Suprapubic skin (tissue), 4 donors: ENCODE measurements at places on chromosomes 16 and 17. TPM values are rescaled to one million over a fixed set of nuclear protein-coding genes. Genes with fewer than 3 reads are reported as not detected.

- DNase-seq: no peak
- no peaks in the 10 kb centered on the region for H3K36me3 ChIP-seq
- no peak overlapping the region for H3K27ac ChIP-seq
- H3K4me1 ChIP-seq: no peaks in the 10 kb centered on the region
- H3K27me3 ChIP-seq: no peaks in the 10 kb centered on the region
- H3K4me3 ChIP-seq: no peak overlapping the region
These were observed 50.5 kb downstream of the GPR139 start for GRCh38 chr16:20023190-20023589.

- no peaks in the 10 kb centered on the region for H3K36me3 ChIP-seq
- no peak overlapping the region for H3K27ac ChIP-seq
- H3K4me3 ChIP-seq: no peak overlapping the region
- no peak for DNase-seq
- peaks cover 4% of the 10 kb centered on the region for H3K4me1 ChIP-seq
These were observed 1.0 kb downstream of the GSDMA start for GRCh38 chr17:39963829-39964228.

DNA sequence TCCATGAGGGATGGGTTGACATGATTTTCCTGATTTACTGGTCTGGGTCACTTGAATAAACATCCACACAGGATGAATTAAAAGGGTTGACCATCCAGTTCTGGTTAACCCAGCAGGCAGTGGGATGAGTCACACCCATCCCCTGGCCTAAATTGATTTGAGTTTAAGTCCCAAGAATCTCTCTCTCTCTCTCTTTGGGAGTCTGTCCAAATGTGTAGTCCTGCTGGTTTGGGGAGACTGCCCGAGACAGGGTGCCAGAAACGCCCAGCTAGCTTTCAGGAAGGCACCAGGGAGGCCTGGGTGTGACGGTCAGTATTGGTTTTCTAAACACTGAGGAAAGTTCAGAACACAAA lies 38.8 kb downstream of the SCPEP1 start:
- no peaks in the 10 kb centered on the region for H3K27me3 ChIP-seq
- no peaks in the 10 kb centered on the region for H3K4me1 ChIP-seq
- no peak for DNase-seq
- no peaks in the 10 kb centered on the region for H3K36me3 ChIP-seq
- H3K4me3 ChIP-seq: no peak overlapping the region

DNA sequence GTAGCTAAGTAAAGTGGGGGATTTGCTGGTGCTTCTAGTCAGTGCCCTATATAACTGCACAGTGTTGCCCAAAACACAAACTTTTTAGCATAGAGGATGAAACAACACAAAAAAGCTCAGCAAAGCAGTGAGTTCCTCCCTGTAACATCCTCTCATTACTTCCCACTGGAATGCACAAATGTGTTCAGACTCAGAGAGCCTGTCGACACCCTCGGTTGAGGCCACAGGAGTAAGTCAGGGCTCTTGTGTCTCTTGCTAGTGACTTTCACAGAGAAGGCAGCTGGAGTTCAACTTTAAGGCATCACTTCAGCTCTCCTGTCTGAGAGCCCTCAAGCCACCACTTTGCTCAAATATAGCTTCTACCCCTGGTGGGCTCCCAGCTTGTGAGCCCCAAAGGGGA lies 107.2 kb upstream of the NETO2 start:
- peaks cover 3% of the 10 kb centered on the region for H3K36me3 ChIP-seq
- H3K27ac ChIP-seq: no peak overlapping the region
- H3K27me3 ChIP-seq: no peaks in the 10 kb centered on the region
- DNase-seq: no peak
- H3K4me1 ChIP-seq: no peaks in the 10 kb centered on the region

- no peaks in the 10 kb centered on the region for H3K36me3 ChIP-seq
- no peak overlapping the region for H3K4me3 ChIP-seq
- H3K27ac ChIP-seq: no peak overlapping the region
These were observed 2.6 kb downstream of the CACNA1H start for GRCh38 chr16:1155353-1156054.

GRCh38 chr17:17742133-17742621 lies 60.9 kb downstream of the RAI1 start:
- DNase-seq: no peak
- no peaks in the 10 kb centered on the region for H3K36me3 ChIP-seq
- H3K27me3 ChIP-seq: no peaks in the 10 kb centered on the region
- no peak overlapping the region for H3K4me3 ChIP-seq
- peaks cover 75% of the 10 kb centered on the region for H3K4me1 ChIP-seq
- H3K27ac ChIP-seq: peak overlapping the region; percentile 83

DNA sequence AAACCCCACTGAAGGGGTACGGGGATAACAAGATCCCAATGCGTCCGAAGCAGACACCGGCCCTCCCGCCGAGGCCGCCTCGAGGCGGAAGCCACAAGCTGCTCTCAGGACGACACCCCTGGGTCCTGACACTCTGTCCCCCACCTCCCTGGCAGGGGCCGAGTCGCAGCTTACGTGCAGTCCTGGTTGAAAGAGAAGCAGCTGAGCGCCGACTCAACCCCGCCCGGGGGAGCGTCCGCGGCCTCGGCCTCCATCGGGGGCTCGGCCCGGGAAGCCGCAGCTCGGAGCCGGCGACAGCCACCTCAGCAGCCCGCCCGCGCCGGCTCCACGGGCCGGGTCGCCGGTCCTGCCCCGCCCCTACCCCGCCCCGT lies at the start of gene WIPI1:
Gene WIPI1 (minus strand): TSS at position 329 of the 371 bp plus-strand sequence. CDS start 75 bp downstream, at position 254.
- peak within 1 kb of the TSS; percentile 72 for H3K4me3 ChIP-seq
- no peaks in the 10 kb centered on the region for H3K27me3 ChIP-seq
- peaks cover 66% of the 10 kb centered on the region for H3K4me1 ChIP-seq
- no peaks in the 10 kb centered on the region for H3K36me3 ChIP-seq
- DNase-seq: peak; percentile 85

DNA sequence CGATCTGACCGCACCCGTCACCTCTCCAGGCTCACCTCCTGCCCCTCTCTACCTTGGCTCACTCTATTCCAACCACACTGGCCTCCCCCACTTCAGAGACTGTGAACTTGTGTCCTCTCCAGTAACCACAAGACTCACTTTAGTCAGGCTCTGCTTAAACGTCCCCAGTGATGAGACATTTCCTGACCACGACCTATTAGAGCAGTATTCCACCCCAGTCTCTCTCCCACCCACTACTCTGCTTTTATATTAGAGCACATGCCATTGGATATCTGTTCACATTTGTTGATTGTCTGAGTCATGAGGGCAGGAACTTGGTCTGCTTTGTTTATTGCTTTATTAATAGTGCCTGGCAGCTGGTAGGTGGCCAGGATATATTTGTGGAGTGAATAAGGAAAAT lies 20.1 kb downstream of the COX11 start:
- H3K27me3 ChIP-seq: no peaks in the 10 kb centered on the region
- peaks cover 31% of the 10 kb centered on the region for H3K36me3 ChIP-seq

DNA sequence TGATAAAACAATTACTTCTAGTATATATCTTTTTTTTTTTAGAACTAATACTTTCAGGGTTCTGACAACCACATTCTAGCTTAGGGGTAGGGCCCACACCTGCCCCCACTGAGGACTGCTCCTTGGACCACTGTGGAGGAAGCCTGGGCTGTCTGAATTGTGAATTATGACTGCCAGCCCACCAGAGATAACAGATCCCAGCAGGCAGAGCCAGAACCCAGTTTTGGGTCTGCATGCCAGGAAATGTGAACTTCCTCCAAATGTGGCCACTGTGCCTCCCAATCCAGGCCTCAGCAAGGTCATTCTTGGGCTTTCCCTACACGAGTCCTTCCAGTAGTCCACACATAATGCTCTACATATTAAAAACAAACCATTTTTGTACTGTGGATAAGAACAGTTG lies 15.9 kb downstream of the VEZF1 start:
- no peaks in the 10 kb centered on the region for H3K27me3 ChIP-seq
- H3K4me3 ChIP-seq: no peak overlapping the region
- H3K36me3 ChIP-seq: peaks cover 40% of the 10 kb centered on the region
- DNase-seq: no peak
- peaks cover 7% of the 10 kb centered on the region for H3K4me1 ChIP-seq

GRCh38 chr17:13074026-13074425 lies 56.2 kb upstream of the ELAC2 start:
- DNase-seq: no peak
- no peaks in the 10 kb centered on the region for H3K36me3 ChIP-seq
- peak overlapping the region; percentile 52 for H3K27ac ChIP-seq
- no peaks in the 10 kb centered on the region for H3K4me1 ChIP-seq

GRCh38 chr17:869567-870525 lies 87.7 kb downstream of the MRM3 start:
- DNase-seq: no peak
- peak overlapping the region; percentile 46 for H3K27ac ChIP-seq
- H3K27me3 ChIP-seq: no peaks in the 10 kb centered on the region
- no peaks in the 10 kb centered on the region for H3K36me3 ChIP-seq
- H3K4me1 ChIP-seq: peaks cover 47% of the 10 kb centered on the region

- no peak overlapping the region for H3K4me3 ChIP-seq
- H3K4me1 ChIP-seq: peaks cover 8% of the 10 kb centered on the region
- H3K36me3 ChIP-seq: peaks cover 53% of the 10 kb centered on the region
- peak overlapping the region; percentile 73 for H3K27ac ChIP-seq
- no peaks in the 10 kb centered on the region for H3K27me3 ChIP-seq
- no peak for DNase-seq
These were observed 42.5 kb downstream of the GOSR1 start for GRCh38 chr17:30519707-30520106.

- peaks cover 9% of the 10 kb centered on the region for H3K27me3 ChIP-seq
- no peak overlapping the region for H3K4me3 ChIP-seq
- DNase-seq: no peak
- H3K36me3 ChIP-seq: no peaks in the 10 kb centered on the region
- H3K4me1 ChIP-seq: no peaks in the 10 kb centered on the region
These were observed 21.3 kb upstream of the SALL1 start for GRCh38 chr16:51172368-51172767.

GRCh38 chr17:67035131-67036083 lies 8.9 kb upstream of the CACNG1 start:
- H3K27me3 ChIP-seq: no peaks in the 10 kb centered on the region
- no peak overlapping the region for H3K4me3 ChIP-seq
- H3K27ac ChIP-seq: no peak overlapping the region
- DNase-seq: no peak

DNA sequence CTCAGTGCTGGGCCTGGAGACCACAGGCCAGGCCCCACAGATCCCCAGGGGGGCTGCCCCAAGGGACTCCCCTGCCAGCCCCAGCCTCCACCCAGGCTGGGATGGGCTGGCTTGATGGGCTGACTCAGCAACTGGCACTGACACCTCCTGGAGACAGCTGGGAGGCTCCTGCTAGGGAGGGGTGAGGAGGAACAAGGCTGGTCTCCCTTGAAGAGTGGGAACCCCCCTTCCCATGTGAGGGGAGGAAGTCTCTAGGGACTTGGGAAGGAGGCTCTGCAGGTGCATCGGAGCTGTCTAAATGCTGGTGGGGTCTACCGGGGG lies 10.4 kb downstream of the NHERF1 start:
- H3K4me1 ChIP-seq: peaks cover 72% of the 10 kb centered on the region
- H3K4me3 ChIP-seq: peak overlapping the region; percentile 28
- peaks cover 5% of the 10 kb centered on the region for H3K36me3 ChIP-seq
- no peaks in the 10 kb centered on the region for H3K27me3 ChIP-seq
- peak overlapping the region; percentile 78 for H3K27ac ChIP-seq

GRCh38 chr17:7184647-7185046 lies 5.5 kb upstream of the ASGR1 start:
- H3K27ac ChIP-seq: no peak overlapping the region
- no peaks in the 10 kb centered on the region for H3K36me3 ChIP-seq
- H3K4me3 ChIP-seq: no peak overlapping the region

- H3K4me3 ChIP-seq: peak overlapping the region; percentile 8
- peak; percentile 76 for DNase-seq
- H3K4me1 ChIP-seq: peaks cover 34% of the 10 kb centered on the region
- H3K36me3 ChIP-seq: peaks cover 20% of the 10 kb centered on the region
- H3K27me3 ChIP-seq: no peaks in the 10 kb centered on the region
- peak overlapping the region; percentile 62 for H3K27ac ChIP-seq
These were observed 24.0 kb downstream of the LIMD2 start for GRCh38 chr17:63675607-63676546.

DNA sequence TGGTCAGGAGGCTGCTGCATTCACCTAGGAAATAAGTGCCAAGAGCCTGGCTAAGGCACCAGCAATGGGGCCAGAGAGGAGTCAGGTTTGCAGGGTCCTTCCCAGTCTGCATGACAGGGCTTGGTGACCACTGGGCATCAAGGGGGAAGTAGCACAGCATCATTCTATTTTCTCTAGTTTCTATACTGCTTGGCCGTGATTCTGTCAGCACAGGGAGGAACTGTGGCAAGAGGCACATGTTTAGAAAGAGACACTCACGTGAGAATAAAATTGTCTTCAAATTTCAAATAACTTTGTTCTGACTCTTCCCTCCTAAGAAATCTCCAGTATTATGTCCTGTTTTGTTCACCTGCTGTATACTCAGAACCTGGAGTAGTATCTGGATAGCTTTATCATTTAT lies 37.8 kb downstream of the ERN1 start:
- H3K36me3 ChIP-seq: peaks cover 8% of the 10 kb centered on the region
- peaks cover 18% of the 10 kb centered on the region for H3K4me1 ChIP-seq
- no peak for DNase-seq

GRCh38 chr17:31492880-31493655 lies 101.6 kb downstream of the RAB11FIP4 start:
- peaks cover 3% of the 10 kb centered on the region for H3K27me3 ChIP-seq
- H3K36me3 ChIP-seq: no peaks in the 10 kb centered on the region
- H3K27ac ChIP-seq: no peak overlapping the region

DNA sequence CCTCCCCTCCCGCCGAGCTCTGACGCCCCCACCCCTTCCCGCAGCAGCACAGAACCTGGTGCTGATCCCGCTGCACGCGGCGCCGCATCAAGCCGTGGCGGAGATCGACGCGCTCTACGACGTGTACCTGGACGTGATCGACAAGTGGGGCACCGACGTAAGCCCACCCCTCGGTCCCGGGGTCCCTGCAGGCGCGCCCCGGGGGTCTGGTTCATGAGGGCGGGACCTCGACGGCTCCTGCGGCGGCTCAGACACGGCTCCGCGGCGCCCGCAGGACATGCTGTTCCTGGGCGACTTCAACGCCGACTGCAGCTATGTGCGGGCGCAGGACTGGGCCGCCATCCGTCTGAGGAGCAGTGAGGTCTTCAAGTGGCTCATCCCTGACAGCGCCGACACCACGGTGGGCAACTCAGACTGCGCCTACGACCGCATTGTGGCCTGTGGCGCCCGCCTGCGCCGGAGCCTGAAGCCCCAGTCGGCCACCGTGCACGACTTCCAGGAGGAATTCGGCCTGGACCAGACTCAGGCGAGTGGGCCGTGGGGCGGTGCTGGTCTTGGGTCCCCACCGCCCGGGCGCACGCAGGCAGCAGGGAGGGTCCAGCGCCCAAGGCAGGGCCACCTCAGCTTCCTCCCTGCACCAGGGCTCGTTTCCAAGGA lies 1.4 kb downstream of the DNASE1L2 start:
- H3K27ac ChIP-seq: no peak overlapping the region
- DNase-seq: peak; percentile 62
- H3K27me3 ChIP-seq: peaks cover 19% of the 10 kb centered on the region
- H3K4me1 ChIP-seq: peaks cover 35% of the 10 kb centered on the region

- no peak overlapping the region for H3K4me3 ChIP-seq
- H3K36me3 ChIP-seq: no peaks in the 10 kb centered on the region
- no peak overlapping the region for H3K27ac ChIP-seq
- no peak for DNase-seq
These were observed 92.5 kb downstream of the N4BP1 start for GRCh38 chr16:48517493-48517892.

SPNS3 gene
- total RNA-seq: not detected

PIRT gene
- total RNA-seq: 0.68 TPM

CCDC154 gene
- not detected for total RNA-seq

GPR179 gene
- not detected for total RNA-seq

DOC2A gene
- 0.42 TPM for total RNA-seq

TACO1 gene
- 9.3 TPM for total RNA-seq

IRF8 gene
- 3.5 TPM for total RNA-seq

EME1 gene
- total RNA-seq: 0.93 TPM

ABCC12 gene
- total RNA-seq: not detected

NT5C gene
- total RNA-seq: 86.7 TPM
